IMR-90 (cell line): ENCODE measurements at places on chromosomes 7 and 10.

- no peak for DNase-seq
- no peak overlapping the region for H3K27ac ChIP-seq
- H3K27me3 ChIP-seq: no peaks in the 10 kb centered on the region
Observed at GRCh38 chr7:111264111-111264868, 173.4 kb downstream of the LRRN3 start.

GRCh38 chr7:129902788-129903422, 49.9 kb downstream of the UBE2H start:
- H3K36me3 ChIP-seq: peaks cover 16% of the 10 kb centered on the region
- H3K27me3 ChIP-seq: no peaks in the 10 kb centered on the region
- DNase-seq: no peak

GRCh38 chr10:88995156-88995876, 4.7 kb downstream of the FAS start:
- H3K4me3 ChIP-seq: no peak overlapping the region
- H3K27me3 ChIP-seq: no peaks in the 10 kb centered on the region
- no peak overlapping the region for H3K27ac ChIP-seq
- H3K4me1 ChIP-seq: no peaks in the 10 kb centered on the region; the same call in 1 of the 2 replicates

DNA sequence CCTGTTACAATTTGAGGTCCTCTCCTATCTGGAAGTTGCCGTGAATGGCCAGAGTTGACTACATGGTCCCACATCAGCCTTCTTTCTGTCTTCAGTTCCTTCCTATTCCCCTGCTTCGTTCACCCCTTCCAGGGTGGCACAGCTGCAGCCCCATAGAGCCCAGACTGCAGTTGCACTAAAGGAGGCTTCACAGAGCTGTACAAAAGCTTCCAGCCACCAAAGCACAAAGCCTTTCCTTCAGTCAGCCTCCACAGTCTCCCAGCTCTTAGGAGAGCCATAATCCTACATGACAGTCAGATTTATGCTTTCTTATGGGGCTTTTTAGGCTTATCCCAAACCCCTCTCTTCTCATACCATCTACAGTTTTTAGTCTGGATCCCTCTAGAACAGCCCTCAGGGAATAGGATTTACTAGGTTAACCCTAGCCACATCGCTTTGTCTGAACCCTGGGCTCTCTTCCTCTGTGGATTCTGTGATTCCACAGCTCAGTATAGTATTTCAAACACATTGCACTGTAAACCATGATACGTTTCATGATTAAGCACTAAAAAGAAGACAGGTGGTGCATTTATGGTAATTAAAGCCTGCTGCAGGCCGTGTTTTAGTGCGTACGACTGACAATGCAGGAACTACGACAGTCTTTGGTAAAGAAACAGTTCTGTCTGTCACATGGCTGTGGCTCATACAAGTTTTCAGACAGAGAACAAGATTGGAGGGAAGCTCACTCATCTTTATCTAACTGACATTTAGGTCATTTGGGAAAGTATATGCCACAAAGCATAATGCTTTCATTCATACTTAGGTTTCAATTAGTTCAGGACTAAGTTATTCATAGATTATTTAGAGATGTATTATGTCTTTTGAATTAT, 208.3 kb upstream of the KMT2E start:
- H3K27ac ChIP-seq: no peak overlapping the region
- H3K36me3 ChIP-seq: no peaks in the 10 kb centered on the region
- no peak for DNase-seq
- no peaks in the 10 kb centered on the region for H3K4me1 ChIP-seq
- H3K4me3 ChIP-seq: no peak overlapping the region

DNA sequence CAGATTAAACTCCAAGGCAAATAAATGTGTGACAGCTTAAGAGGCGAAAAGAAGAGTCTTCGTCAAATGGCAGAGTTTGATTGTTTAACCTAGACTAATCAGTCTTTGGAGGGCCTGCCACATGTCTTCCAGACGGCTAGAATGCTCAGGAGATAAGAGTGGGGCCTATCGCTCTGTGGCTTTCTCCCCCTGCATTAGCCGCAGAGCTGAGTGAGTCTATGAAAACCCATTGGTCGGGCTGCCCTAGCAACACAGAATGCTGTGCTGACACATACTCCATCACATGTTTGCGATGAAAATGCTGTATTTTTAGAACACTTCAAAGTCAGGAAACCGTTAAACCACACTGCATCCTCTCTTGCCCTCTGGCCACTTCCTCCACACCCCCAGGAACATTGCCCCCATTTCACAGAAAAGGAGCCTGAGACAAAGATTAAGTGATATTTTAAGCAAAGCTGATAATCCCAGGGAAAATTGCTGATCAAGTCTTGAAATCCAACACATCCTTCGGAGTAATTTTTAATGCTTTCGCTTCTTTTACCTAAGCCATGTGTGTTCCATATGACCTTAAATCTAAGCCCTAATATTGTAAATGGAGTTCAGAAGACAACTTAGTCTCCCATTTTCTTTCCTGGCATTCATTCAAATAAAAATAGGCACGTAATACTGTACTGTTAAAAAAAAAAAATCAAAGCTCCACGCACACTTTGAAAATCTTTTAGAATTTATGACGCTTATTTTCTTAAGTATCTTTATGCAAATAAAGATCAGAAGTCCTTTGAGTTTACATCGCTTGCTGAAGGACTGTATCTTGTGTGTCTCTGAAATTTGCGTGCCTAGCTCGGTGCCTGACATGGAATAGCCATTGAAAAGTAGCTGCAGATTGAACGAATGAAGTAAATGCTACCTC, 161.2 kb downstream of the CELF2 start:
- DNase-seq: peak; percentile 61
- no peak overlapping the region for H3K27ac ChIP-seq
- H3K4me1 ChIP-seq: no peaks in the 10 kb centered on the region
- H3K36me3 ChIP-seq: no peaks in the 10 kb centered on the region
- H3K27me3 ChIP-seq: no peaks in the 10 kb centered on the region

DNA sequence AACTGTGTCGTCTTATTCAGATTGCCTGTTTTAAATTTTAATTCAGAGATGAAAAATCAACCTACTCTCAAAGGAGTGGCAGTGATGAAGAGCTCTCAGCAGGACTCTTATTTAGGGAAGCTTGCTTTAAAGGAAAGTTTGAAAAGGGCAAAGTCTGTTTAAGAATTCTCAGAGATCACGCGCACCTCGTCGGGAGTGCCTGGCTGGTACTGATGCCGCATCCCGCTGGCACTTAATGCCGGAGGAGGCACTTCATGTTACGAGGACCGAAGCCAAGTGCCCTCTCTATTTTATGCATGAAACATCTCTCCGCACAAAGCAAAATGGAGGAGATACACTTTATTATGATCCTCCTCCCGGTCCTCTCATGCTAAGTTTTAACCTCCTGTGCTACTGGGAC, 71.1 kb upstream of the INSYN2A start:
- H3K4me1 ChIP-seq: peaks cover 3% of the 10 kb centered on the region; the same call in 1 of the 2 replicates
- no peak overlapping the region for H3K27ac ChIP-seq
- DNase-seq: no peak
- H3K4me3 ChIP-seq: no peak overlapping the region
- H3K36me3 ChIP-seq: peaks cover 10% of the 10 kb centered on the region
